CD4-positive, alpha-beta T cell treated with Interferon gamma for 1 hour (primary cell): ENCODE measurements at places on chromosomes 6 and 20.

GRCh38 chr6:140538926-140539325 is 1164.5 kb upstream of the CITED2 start:
- no peak for DNase-seq

- no peak for DNase-seq
Observed at GRCh38 chr20:45098103-45098773, 2.7 kb downstream of the KCNS1 start.

- no peak for DNase-seq
Observed at GRCh38 chr6:129475477-129476247, 234.3 kb downstream of the ARHGAP18 start.

DNA sequence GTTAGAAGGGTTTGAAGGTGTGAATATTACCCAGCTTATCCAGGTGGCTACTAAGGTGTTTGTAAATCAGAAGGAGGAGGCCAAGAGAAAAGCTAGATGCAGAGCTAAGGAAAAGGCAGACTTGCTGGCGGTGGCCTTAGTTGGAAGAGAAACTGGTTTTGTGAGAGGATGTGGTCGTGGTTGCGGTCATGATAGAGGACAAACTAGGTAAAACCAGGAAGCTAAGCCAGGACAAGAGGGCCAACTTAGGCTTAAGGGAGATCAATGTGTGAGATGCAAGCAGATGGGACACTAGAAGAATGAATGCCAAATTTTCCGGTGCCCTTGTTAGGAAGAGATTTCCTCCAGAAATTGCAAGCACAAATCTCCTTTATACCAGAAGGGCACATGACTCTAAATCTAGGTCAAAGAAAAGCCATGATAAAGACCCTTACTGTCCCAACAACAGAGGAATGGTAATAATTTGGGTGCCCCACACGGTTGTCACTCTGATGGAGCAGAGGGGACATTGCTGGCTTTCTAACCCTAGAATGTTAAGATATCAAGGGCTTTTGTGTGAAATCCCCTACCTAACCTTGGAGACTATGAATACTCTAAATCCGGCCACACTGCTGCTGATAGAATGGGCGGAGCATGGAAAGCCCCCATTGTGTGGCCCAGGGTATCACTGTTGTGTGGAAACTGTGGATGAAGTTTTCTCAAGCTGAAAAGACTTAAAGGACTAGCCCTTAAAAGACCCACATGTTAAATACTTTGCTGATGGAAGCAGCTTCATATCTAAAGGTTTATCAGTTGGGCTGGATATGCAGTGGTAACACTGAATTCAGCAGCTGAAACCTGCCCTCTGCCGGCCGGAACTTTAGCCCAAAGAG is 7.8 kb downstream of the IL22RA2 start:
- peak; percentile 16 for DNase-seq

DNA sequence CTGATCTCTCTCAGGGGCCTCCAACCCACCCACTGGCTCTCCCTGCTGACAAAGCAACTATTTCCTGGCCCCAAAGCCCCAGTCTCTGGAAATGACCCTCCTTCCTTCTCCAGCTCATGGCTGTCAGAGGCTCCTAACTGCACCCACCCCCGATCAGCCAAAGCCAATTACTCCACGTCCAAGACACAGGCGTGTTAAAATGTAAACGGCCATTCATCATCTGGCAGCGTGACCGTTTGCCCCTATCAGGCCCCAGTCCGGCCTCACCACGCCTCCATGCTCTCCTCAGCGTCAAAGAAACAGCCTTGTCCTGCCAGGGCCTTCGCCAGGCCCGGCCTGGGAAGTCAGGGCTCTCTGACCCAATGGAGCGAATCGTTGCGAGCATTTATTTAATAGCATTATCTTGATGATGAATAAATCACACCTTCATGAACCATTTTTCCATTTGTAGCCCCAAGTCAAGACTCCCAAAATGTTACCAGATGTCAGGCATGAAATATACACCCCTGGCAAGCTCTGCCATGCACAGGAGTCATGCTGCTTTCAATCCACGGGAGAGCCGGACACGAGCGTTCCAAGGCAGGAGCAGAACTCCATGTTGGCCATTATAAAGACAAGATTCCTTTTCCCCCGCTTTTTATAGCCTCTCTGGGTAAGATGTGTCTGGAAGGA is 17.7 kb downstream of the RIPOR3 start:
- no peak for DNase-seq

DNA sequence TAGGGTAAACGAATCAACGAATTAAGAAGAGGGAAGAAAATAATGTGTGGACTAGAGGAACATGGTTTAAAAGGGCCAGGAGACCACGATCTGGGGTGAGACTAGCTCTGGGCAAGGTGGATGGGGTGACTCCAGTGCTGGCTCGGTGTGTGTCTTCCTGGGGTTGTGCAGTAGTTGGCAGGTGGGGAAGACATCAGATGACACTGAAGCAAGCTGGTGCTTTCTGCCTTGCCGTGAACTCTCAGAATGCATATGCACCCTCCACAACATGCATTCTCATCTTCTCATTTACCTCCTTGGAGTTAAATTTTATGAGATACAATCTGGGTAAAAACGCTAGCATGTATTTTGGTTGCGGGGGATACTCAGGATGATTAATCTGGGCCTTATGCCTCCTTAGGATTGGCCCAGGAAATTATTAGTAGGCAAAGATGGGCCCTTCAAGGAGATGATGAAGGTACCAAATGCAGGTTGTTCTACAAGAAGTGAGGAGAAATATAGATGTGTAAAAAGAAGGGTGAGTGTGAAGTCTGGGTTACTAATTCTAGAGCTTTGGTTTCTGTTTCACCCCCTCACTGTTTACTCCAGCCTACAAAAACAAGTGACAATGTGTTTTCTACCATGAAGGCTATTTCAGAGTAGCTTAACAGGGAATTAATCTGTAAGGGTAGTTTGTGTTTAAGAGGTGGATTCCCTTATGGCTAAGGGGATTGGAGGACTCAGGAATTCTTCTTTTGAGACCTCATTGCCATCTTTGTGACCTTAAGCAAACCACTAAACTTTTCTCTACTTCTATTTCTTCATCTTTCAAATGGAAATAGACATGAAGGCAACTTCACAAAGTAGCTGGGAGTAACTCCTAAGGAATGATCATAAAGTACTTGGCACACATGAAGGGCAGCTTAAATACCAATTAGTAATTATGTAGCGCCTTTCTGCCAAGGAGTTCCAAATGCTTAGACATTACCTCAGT is 71.0 kb upstream of the SUPT3H start:
- no peak for DNase-seq

DNA sequence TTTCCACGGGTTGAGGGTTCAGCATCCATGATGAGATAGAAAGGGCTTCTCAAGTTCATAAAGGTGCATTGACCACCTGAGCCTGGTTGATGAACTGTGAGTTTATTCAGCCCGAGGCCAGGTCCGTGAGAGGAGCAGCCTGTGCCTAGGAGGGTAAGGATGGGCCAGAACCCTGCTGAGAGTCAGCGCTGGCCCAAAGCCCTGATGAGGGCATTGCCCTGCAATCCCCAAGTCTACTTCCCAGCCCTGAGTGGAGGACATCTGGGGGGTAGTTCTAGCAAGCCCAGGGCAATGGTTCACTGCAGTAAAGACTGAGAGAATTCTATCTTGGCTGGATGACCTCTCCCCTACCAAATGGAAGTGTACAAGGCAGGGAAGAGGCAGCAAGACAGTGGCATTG is 123.3 kb upstream of the NXT1 start:
- no peak for DNase-seq

GRCh38 chr20:54355631-54356280 is 119.6 kb upstream of the DOK5 start:
- DNase-seq, result no peak

DNA sequence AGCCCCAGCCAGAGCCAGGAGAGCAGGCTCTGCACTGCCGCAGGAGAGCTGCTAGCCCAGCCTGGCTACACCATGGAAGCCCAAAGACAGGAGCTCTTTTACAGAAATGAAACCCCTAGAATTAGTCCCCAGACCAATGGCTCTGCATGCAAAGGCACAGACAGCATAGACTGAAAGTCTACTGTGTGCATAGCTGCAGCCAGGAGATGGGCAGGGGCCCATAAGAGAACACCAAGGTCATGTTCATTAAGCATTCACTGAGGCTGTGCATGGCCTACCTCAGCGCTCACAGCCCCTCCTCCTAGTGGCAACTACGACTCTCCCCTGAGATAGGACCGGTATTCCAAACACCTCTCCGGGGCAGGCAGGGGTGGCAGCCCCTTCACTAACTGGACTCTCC is 34.9 kb downstream of the SNX5 start:
- no peak for DNase-seq

- DNase-seq, result no peak
Observed at GRCh38 chr6:22067122-22067521, 229.7 kb downstream of the PRL start.
